ENCODE measurements at places on chromosomes 6 and 20.

DNA sequence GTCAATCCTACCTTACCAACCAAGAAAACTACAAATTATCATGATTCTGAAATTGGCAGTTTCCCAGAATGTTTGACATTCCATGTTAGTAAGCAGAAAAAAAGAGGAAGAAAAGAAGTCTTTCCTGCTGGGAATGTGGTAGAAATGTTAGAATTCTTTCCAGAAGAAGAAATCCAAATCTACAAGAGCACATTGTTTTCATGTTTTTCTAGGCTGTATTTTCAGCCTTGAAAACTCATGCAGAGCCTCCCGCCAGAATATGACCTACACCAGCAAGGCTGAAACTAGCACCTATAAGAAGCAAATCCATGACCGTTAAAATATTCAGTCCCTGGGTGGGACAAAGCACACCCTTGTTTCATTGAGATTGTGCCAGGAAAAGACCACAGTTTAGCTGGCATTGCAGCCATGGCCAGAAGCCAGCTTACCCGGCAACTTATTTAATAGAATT, 259.4 kb downstream of the GJA1 start:
- DNase-seq: no peak

DNA sequence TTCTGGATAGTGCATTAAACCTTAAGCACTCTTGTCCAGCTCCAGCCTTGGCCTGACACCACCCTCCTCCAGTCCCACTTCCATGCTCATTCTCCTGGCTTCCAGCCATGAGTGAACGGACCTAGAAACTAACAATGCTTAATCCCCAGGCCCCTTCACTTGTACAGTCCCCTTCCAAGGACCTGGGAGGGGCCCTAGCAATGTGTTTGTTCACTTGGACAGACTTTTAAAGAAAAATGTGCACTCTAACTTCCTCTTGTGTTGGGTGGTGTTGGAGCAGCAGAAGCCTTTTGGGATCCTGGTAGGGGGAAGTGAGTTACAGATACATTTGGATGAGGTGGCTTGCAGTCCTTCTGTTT, 48.9 kb upstream of the CCN6 start:
- no peak for DNase-seq

DNA sequence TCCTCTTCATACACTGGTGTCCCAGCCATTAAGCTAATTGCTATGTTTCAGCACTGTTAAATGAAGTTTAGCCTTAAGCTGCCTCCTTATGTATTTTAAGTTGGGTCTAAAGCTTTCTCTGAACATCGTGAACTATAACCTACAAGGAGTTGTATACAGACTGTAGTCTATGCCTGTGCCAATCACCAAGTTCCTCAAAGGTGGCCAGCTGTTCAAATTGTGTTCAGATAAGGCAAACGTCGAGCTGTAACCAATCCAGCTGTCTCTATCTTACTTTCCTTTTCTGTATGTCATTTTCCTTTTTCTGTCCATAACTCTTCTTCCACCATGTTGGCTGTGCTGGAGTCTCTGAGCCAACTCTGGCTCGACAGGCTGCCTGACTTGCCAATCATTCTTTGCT, 199.6 kb downstream of the OGFRL1 start:
- no peak for DNase-seq

- DNase-seq: no peak
Observed at GRCh38 chr20:24453869-24454268, 15.6 kb upstream of the SYNDIG1 start.

DNA sequence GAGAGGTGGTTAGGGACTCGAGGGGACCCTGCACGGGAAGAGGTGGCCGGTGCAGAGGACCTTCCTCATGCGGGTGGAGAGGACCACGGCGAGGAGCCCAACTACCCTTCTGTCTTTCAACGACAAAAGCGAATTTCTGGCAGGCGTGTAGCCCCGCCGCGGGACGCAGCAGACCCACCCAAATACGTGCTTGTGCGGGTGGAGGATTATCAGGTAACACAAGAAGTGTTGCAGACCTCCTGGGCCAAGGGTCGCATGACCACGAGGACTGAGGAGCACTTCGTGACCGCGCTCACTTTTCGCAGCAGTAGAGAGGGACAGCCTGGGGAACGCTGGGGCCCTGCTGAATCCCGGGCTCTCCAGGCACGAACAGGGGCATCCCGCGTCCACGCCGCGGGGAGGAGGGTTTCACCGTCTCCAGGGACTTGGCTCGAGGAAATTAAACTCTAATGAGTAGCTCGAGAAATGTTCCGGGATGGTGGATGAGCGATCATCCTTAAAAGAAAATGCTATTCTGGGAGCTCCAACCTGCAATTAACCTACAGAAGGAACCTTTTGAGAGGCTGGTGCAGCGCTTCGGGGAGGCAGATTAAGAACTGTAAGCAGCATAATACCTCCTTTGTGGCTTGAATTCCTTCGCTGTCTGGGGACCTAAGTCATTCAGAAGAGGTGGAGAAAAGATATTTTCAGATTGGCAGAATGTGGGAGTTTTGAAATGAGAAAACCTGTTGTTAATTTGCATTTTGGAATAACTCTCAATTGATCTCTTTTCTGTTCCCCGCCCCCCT, 804 bp downstream of the C6orf141 start:
- DNase-seq: no peak

- no peak for DNase-seq
Observed at GRCh38 chr20:33995053-33995831, 1.5 kb downstream of the RALY start.

- DNase-seq: no peak
Observed at GRCh38 chr6:38149531-38149930, 330.0 kb downstream of the ZFAND3 start.

- DNase-seq: no peak
Observed at GRCh38 chr20:51802170-51802751, at the start of gene SALL4. SALL4 (minus strand) TSS chr20:51802521; CDS start chr20:51802408, 113 bp downstream.

- no peak for DNase-seq
Observed at GRCh38 chr6:6646859-6647258, 58.3 kb downstream of the LY86 start.

DNA sequence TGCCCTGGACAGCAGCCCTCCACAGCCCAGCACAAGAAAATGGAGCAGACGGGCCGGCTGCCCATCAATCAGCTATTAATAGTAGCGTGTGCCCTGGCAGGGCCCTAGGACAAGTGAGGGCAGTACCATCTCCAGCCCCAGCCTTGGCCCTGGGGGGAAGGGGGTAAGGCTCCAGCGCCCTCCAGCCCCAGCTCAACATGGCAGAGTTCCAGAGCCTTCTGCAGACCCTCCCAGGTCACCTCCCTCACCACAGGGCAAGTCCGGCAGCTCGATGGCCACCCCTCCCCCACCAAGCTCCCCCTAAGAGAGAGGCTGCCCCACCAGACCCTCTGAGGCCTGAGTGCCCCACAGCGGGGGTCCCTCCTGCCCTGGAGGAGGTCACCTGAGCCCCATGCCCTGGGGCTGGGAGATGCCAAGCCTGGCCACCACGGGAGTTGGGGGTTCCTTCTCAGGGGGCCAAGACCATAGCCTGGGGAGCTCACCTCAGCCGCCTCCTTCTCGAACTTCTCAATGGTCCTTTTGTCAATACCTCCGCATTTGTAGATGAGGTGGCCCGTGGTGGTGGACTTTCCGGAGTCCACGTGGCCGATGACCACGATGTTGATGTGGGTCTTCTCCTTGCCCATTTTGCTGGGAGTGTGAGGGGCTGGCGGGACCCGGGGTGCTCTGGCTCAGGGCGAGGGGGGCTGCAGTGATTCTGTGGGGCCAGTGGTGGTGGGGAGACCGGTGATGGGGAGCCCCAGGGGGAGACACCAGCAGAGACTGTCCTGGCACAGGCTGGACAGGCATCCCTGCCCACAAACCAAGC, 1.5 kb downstream of the EEF1A2 start:
- DNase-seq: no peak

- DNase-seq: no peak
Observed at GRCh38 chr6:116159782-116160524, 34.0 kb upstream of the COL10A1 start.

- DNase-seq: no peak
Observed at GRCh38 chr6:137315081-137315480, 95.9 kb upstream of the IFNGR1 start.

GRCh38 chr20:16078172-16078898, 494.9 kb downstream of the KIF16B start:
- DNase-seq: no peak

GRCh38 chr6:273551-274058, 18.7 kb upstream of the DUSP22 start:
- no peak for DNase-seq

GRCh38 chr6:156598855-156599180, 178.4 kb upstream of the ARID1B start:
- DNase-seq: no peak

GRCh38 chr6:108872141-108872557, 23.9 kb downstream of the ARMC2 start:
- DNase-seq: no peak

- no peak for DNase-seq
Observed at GRCh38 chr20:46581391-46581790, 30.9 kb upstream of the OCSTAMP start.

GRCh38 chr6:158770533-158771330, 48.4 kb downstream of the EZR start:
- no peak for DNase-seq

DNA sequence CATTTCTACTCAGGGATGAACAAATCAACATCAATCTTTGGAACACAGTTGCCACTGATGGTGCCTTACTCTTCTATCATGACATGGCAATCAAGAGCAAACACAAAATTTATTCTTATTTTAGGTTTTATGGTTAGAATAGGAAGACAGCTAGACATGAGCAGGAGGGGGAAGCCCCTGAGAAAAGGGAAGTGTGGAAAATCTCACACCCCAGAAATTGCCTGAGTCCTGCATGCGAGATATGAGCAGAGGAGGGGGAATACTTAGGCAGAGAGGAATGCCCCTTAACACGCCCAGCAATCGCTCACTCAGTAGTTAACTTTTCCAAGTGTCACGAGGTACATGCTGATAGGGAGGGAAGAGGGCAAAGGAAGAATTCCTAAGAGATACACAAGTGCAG, 79.3 kb downstream of the PLG start:
- DNase-seq: no peak

- DNase-seq: no peak
Observed at GRCh38 chr6:21115111-21115510, 478.4 kb upstream of the SOX4 start.

GRCh38 chr20:46099491-46100287, 9.9 kb upstream of the NCOA5 start:
- no peak for DNase-seq

DNA sequence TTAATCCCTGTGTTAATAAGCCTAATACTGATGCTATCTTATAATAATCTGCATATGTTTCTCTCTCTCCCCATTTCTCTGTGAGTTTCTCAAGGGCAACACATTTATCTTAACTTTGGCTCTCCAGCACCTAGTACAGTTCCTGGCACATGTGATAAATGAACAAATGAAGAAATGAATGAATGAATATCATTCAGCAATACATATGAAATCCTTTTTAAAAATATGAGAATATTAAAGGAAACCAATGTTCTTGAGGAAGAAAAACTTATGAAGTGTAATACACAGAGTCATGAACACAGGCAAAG, 55.9 kb downstream of the PIGU start:
- DNase-seq: no peak

DNA sequence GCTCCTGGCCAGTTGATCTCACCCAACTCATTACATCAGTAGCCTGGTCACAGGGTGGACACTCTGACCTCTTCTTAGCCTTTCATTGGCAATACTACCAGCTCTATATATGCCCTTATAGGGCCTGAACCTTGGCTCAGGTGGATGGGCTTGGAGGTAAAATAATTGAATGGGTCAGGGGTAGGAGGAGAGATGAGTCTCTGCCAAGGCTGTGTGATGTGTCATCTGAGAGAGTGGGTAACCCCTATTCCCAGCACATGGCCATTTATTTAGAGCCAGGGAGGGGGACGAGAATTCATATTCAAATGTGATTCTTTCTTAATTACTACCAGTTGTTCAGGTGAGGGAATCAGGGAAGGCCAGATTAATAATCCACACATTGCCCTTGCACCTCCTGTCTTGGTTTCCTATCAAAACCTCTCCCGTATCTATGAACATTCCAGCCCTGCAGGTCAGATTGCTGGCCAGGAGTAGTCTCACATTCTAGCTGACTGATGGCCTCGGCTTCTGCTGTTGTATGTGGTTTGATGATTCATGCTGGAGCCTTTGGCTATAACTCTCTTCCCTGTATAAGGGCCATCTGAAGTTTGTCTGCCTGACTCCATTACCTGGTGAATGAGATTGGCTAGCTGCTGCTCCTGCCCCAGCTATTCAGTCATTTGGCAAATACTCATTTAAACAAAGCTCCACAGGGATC, 13.4 kb downstream of the C20orf173 start:
- DNase-seq: no peak

DNA sequence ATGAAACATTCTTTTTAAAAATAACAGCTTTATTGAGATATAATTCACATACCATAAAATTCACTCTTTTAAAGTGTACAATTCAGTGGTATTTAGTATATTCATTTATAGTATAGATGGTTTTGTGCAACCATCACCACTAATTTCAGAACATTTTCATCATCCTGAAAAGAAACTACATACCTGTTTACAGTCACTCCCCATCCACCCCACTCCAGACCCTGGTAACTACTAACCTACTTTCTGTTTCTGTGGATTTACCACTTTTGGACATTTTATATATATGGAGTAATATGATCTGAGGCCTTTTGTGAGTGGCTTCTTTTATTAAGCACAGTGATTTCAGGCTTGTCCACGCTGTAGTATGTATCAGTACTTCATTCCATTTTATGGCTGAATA, 2.5 kb upstream of the TMEM217 start:
- DNase-seq: no peak

DNA sequence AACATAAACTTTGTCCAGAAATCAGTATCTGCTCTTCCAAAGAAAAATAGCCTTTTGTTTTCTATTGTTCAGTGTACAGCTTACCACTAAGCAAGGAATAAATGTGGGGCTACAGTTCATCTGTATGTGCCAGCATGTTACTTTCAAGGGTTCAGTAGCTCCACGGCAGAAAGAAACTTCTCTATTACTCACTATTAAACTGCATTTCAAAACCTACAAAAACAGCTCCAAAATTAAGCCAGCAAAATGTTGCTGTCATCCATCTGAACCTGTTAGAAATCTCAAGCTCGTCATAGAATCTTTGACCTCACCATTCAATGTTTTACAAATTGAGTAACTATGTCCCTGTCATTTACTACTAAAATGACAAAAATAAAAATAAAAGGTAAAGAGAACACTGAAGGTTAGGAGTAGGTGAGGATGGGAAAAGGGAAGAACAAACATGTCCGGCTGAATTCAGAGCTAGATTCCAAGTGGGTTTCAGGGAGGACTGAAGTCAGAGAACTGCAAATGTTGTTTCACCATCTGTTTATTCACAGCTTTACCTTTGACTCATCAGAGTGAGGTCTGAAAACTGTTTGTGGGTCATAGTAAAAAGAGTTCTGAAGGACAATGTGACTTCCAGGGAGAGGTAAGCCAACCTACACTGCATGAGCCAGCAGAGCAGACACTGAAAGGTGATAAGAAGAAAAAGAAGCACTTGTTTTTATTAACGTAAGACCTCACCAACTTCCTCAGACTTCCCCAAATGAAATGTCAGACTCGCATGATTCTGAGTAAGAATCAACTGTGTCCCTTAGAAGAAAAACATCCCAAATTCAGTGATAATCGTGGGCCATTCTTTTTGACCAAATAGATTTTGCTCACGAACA, 62.0 kb downstream of the ATXN1 start:
- no peak for DNase-seq

All from CMK (cell line).